Liver (tissue), 10 donors: ENCODE measurements at places on chromosomes 2 and 18.

DNA sequence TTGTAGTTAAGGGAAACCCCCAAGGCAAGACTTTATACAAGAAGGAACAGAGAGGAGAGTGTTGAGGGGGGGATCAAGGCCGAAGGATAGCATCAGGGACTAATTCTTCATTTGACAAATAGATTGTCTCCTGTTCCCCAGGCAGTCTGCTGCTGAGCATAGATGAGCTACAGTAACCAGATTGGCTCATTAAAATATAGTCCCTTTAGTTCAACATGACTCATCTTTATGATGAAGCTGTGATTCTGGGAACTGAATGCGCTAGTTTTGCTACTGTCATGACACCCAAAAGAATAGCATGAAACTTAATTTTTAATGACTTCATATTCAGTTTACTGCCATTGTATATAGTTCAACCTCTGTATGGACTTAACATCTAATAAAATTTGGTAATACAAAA lies 35.5 kb downstream of the TMEFF2 start:
- no peak overlapping the region for H3K27ac ChIP-seq
- DNase-seq = no peak
- H3K27me3 ChIP-seq = no peaks in the 10 kb centered on the region

- DNase-seq = no peak
- H3K4me3 ChIP-seq = peak overlapping the region; percentile 65
- H3K27me3 ChIP-seq = peaks cover 5% of the 10 kb centered on the region
These were observed 1.6 kb downstream of the LRATD1 start for GRCh38 chr2:14634182-14634488.

DNA sequence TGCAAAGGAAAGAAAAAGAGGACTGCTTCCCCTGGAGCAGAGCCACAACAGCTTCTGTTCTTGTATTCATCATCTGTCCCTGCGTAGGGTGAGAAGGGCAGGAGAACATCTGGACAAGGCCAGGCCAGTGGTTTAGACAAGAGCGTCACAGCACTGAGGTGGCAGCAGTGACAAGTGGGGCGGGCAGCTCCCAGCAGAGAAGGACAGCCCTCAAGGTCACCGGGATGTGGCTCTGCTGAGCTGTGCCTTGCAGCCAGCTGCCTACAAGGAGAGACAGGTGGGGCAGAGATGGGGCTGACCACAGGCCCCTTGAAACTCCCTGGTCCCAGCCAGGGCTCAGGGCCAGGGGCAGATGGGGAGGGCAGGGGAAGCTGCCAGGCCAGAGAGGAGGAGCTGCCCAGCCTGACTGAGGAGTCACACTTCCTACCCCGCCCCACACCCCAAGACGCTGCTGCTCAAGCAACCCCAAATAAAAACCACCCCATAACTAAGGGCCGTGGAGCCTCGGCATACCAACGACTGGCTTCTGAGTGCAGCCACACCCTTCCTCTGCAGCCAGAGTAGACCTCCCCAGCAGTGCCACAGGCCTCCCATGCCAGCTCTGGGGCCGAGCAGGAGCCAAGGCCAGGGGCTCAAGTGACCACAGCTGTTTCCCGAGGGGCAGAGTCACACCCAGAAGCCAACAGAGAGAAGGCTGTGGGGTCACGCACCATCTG lies 5.4 kb downstream of the RAB11FIP5 start:
- H3K27me3 ChIP-seq = no peaks in the 10 kb centered on the region
- H3K4me3 ChIP-seq = no peak overlapping the region
- no peak for DNase-seq
- peaks cover 7% of the 10 kb centered on the region for H3K4me1 ChIP-seq

DNA sequence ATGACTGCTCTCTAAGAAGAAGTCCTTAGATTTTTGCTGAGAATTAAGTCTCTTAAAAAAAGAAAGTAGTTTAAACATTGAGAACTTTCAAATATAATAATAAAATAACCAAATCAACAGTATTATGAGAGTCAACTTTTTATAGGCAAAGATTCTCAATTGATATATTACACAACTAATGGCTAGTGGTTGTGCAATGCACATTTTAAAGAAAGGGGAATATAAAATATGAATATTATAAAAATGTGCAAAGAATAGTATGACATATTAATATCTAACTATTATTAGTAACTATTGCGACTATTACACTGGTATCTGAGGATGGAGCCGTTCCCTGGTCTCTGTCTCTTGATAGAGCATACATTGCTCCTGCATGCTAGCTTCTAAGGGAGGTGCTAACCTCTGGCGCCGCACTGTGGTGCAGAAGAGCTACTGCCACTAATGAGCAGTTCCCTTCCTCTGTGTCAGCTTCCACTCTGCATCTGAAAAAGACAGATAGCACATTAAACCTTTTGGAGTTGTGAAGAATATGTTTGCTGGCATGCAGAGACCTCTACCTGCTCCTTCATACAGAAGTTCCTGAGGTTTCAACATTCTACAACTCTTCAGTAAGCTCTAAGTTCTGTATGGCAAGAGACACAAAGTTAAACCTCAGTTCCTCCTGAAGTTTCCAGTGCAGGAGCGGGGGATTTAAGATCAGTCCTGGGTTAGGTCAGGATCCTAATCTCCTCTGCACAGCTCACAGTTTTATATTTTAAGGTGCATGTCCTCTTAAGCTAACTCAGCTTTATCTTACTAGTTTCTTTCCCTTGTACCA lies 3.5 kb upstream of the SLC9A2 start:
- H3K4me1 ChIP-seq = peaks cover 9% of the 10 kb centered on the region
- no peaks in the 10 kb centered on the region for H3K36me3 ChIP-seq
- no peak overlapping the region for H3K27ac ChIP-seq
- peaks cover 8% of the 10 kb centered on the region for H3K27me3 ChIP-seq

DNA sequence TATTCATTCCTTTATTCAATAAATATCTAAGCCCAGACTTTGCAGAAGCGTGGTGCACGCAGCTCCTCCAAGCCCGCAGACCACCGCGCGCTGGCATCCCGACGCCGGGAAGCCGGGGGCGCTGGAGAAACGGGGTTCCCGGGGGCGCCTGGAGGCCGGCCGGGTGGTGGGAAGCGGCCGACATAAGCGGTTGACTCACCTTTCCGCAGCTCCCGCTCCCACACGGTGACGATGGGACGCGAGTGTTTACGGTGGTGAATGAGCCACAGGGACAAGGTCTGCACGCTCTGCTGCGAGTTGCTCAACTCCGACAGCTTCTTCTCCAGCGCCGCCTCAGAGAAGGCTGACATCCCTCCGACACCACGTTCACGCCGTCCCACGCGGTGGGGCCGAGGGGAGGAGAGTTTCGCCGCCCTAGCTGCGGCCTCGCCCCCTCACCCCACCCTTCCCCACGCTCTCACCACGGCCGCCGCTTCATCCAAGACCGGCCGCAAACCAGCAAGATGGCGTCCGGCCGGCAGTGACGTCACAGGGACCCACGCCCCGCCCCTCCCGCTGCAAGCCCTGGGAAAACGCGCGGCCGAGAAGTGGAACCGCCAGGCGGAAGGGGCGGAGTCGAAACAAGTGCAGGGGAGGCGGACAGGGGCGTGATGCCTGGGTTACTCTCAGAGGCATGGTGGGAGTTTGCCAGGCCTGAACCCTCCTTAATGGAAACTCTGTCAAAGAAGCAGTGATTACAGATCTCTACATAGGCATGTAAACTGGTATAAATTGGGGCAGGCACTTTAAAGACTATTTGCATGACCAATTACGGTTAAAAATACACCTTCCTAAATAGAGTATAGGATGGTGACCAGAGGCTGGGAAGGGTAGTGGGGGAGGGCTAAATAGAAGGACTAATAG lies at the start of gene RPRD1A:
TSS of gene RPRD1A (minus strand) at position 505 of the 903 bp plus-strand sequence. CDS start at position 350, 155 bp downstream.
- DNase-seq = peak; percentile 99
- H3K4me1 ChIP-seq = no peaks in the 10 kb centered on the region
- H3K27me3 ChIP-seq = no peaks in the 10 kb centered on the region
- peak within 1 kb of the TSS; percentile 95 for H3K27ac ChIP-seq
- H3K36me3 ChIP-seq = no peaks in the 10 kb centered on the region
